Transverse colon (tissue), 4 donors: ENCODE measurements at places on chromosomes 5 and 9. TPM values are rescaled to one million over a fixed set of nuclear protein-coding genes. Genes with fewer than 3 reads are reported as not detected.

DNA sequence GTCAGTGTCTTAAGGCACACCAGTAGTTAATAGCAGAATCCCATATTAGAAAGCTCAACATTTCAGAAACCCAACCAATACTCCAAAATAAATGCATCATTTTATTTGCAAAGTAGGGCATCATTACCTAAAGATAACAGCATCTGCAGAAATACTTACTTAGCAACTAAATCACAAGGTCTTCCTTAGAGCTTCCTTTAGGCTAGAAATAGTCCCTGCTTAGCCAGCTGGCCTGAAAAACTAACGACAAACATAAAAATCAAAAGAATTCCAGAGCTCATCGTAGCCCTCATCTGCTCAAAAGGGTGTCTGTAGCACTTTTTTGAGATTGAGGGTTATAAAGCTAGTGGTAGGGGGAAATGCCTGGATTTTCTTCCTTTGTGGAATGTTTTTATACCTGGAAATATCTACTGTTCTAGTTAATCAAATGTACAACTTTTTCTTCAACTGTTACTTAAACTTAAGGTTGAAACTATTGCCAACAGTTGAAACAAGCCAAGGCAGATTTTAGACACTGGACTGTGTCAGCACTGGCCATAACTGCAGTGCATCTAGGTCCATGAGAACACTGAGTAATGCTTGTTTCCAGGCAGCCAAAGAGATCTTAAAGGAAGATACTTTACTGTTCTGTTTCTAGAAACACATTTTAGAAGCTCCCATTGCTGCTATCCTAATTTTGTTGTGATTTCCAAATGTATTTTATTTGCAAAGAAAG, 129.4 kb upstream of the RASA1 start:
- DNase-seq = no peak

Gene TNFSF8
- total RNA-seq = not detected

DNA sequence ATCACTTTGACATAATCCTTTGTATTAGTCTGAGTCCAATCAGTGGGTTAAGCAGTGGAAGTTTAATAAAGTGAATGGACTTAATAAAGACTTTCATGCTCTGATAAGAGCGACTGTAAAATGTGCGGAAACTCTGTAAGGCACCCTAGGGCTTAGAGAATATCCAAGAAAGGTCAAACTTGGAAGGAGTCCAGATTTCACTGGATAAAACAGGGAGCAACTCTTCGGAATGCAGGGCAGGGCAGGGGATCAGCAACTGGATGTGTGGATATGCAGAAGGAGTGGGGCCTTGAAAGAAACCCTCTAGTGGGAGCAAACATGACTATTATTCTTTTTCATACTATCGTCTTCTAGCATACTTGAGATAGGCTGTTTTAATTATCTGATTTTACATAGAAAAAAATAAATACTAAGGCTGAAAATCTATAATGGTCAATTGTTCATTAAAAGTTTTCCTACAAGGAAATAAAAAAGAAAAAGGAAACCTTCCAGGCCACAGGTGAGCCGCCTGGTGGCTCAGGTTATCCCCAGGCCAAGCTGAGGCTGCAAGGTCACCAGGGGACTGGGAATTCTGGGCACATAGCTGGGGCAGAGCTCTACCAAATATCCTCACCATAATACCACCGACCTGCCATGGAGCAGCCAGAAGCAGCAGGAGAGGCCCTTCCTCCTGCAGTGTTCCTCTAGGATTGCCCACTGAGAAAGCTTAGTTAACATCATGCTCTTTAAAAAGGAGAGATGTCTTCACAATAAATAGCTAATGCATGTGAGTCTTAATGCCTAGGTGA, 46.3 kb upstream of the CCDC112 start:
- DNase-seq = no peak

GRCh38 chr9:111807197-111807596, 12.5 kb upstream of the SHOC1 start:
- no peak for DNase-seq
